ENCODE measurements at places on chromosomes 2 and 18.

DNA sequence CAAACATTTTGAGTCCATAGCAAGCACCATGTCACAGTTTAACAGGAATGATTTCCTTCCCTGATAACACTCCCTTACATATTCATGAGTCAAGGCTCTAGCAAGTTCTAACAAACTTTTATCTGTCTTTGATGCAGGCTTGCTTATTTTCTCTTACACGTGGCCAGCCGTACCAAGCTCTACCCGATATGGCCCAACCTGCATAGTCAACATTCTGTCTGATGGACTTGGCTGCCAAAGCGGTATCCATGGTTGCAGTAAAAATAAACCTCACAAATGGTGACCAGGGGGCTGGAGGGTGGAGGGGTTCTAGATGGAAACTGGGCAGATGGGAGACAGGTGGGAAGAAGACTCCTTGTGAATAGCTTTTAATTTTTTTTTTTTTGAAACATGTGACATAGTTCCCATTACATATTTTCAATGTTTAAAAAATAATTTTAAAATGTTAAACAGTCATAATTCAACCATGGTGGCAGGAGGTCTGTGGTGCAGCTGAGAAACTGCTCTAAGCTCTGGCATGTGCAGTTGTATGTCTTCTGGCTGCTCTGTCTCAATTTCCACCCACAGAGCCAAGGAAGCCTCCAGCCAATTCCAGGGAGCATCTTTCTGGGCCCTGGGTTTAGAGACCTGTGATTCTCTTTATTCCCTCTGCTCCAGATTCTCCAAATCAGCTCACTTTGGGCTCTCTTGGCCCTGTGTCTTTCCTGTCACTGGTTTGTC is 20.7 kb upstream of the CXCR1 start:
- DNase-seq, result no peak

- no peak for DNase-seq
These were observed at the start of gene OXER1 for GRCh38 chr2:42764096-42764495. Gene OXER1 (minus strand): TSS chr2:42764135. CDS start chr2:42764062, 73 bp downstream.

DNA sequence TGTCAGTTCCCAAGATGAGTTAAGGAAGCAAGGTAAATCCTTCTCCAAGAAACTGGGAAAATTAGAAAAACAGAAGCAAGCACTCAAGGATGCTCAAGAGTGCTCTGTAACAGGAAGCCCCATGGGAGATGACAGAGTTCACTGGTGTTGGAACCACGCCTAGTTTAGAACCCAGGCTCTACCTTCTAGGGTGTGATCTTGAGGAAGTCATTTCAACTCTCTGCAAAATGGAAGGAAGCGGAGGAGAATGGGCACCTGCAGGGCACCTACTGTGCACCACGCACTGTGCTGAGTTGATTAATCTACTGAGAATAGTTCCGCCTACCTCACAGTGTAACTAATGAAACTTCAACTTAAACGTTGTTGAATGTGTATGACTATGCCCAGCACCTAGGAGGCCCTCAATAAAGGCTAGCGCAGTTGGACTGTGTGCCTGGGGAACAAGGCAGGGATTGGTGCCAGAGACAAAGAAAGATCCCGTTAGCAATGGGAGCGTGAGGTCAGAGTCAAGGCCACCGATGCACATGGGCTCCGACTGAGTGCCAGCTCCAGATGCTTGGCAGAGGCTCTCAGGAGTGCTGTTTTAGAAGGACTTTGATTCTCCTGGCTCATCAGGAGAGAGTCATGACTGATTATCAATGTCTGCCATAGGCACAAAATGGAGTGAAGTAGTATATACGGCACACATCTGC is 93.7 kb downstream of the MAPK4 start:
- no peak for DNase-seq

DNA sequence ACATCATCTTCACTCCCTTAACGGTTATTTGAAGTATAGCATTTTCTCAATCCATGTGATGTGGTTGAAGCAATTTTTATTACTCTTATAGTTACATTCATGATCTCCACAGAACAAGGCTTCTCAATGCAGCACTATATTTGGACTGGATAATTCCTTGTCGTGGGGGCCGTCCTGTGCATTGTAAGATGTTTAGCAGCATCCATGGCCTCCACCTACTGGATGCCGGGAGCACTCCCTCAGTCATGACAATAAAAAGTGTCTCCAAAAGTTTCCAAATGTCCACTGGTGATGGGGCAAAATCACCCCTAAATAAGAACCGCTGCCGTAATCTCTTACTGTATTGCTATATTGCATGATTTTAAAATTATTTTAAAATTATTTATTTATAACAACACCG is 110.6 kb upstream of the DDX18 start:
- DNase-seq, result no peak

DNA sequence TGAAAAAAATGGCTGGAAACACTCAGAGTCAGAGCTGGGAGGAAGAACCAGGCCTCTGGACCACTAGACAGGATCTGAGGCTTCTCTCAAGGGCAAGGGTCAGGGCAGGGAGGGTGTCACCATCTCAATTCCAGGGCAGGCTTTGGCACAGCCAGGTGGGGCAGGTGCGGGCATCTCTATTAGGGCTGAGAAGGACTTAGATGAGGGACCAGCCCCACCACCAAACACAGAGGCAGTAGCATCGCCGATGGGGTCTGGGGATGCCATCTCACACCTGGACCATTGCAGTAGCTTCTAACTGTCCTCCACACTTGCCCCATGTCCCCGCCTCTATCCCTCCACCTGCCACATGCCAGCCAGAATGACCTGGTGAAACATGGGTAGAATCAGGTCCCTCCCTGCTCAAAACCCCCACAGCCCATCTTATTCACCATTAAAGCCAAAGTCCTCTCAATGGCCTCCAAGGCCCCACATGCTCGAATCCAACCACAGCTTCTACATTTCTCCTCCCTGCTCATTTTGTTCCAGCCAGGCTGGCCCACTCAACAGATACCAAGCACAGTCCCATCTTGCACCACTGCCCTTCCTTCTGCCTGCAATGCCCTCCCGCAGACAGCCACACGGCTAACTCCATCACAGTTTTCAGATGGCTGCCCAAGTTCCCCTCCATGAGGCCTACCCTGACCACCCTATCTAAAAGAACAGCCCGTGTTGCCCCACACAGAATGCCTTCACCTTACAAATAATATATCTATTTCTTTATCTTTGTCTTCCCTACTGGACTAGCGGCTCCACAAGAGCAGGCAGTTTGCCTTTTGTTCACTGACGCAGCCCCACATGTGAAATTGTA is 177.4 kb downstream of the SMAD2 start:
- DNase-seq, result no peak

- no peak for DNase-seq
These were observed 124.7 kb upstream of the GLI2 start for GRCh38 chr2:120611016-120611415.

DNA sequence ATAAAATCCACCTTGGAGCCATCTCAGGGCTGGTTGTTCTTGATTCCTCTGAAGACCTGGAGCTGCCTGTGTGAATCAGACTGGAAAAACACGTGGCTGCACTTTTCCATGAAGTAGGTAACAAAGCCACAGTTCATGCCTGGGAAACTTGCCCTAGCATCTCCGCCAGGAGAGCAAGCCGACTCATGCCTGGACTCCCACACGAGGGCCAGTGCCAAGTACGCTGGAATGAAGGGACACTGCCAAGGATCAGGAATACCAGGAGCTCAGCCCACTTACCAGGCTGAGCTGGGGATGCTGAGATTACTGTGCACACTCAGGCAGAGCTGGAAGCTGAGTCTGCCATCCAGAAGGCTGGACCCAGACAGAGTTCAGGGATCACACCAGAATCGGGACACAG is 10.9 kb upstream of the FHL2 start:
- peak; percentile 77 for DNase-seq

DNA sequence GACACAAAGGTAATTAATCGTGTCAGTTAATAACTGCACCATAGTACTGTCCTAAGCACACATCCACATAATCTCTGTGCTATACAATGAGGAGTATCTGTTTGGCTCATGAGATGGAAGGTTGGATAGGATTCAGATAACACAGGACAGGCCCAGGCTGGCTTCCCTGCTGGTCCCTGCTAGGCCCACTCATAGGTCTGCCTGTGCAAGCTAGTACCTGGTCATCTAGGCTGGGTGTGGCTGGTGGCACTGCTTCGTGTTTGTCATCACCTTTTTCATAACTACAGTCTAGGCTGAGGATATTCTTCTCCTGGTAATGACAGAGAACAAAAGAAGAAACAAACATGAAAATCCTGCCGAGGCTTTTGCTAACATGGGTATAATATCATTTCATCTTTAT is 392.8 kb downstream of the TRIB2 start:
- DNase-seq, result no peak

- DNase-seq, result no peak
These were observed 411 bp downstream of the RNASEH1 start for GRCh38 chr2:3557639-3558204.

- no peak for DNase-seq
These were observed 132.2 kb upstream of the ZFP36L2 start for GRCh38 chr2:43358410-43359201.

DNA sequence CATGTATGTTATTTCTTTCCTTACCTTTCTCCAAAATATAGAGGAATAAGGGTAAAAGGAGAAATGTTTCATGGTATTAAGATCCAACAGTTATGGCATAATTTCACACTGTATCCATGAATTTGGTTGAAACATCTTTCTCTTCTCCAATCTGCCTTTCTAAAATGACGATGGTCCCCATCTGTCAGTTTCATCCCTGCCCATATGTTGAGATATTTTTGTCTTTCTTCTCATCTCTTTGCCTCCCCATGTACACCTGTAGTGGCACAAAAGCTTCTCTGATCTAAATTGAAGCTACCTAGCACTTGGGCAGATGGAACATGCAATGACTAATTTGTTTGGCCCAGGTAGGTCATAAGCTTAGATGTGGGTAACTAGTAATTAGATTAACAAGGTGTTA is 90.7 kb upstream of the LRRTM1 start:
- DNase-seq, result no peak
